NCI-H2081 (cell line): ENCODE measurements at places on chromosomes 6 and 20.
A peak's percentile ranks its signal among the peaks of the same experiment; 100 is the strongest.

- DNase-seq: no peak
These were observed 277.7 kb upstream of the ECI2 start for GRCh38 chr6:4413073-4413472.

- DNase-seq: no peak
These were observed 213.5 kb downstream of the RFPL4B start for GRCh38 chr6:112560651-112561050.

- DNase-seq: no peak
These were observed 65.8 kb downstream of the SYTL3 start for GRCh38 chr6:158715330-158716311.

DNA sequence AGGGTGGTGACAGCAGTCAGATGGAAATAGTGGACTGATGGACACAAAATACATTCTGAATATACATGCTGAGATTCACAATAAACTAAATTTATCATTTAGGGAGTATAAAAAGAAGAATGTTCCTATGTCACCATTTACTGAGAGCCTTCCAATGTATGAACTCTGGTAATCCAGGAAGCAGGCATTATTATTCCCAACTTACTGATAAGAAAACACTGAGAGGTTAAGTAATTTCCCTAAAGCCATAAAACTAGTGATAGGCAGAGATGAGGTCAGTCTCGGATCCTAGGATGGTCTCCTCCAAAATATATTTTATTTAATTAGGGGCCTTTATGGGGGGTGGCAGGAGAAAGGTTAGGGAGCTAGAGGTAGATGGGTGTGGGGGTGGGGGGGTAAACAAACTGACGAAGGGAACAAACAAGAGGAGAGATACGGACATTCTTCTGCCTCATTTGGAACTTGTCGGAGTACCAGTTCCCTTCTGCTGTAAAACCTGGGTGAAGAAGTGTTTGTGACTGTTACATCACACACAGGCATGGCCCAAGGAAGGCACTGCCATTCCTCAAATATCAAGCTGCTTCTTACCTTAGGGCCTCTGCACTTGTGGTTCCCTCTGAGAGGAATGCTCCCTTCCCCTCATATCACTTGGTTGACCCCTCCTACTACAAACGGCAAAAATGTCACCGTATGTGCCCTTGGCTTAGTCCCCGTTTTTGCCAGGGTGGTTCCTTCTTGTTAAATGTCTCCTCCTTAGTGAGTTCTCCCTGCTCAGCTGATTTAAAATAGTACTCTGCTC lies 6.7 kb downstream of the SAYSD1 start:
- DNase-seq: no peak

DNA sequence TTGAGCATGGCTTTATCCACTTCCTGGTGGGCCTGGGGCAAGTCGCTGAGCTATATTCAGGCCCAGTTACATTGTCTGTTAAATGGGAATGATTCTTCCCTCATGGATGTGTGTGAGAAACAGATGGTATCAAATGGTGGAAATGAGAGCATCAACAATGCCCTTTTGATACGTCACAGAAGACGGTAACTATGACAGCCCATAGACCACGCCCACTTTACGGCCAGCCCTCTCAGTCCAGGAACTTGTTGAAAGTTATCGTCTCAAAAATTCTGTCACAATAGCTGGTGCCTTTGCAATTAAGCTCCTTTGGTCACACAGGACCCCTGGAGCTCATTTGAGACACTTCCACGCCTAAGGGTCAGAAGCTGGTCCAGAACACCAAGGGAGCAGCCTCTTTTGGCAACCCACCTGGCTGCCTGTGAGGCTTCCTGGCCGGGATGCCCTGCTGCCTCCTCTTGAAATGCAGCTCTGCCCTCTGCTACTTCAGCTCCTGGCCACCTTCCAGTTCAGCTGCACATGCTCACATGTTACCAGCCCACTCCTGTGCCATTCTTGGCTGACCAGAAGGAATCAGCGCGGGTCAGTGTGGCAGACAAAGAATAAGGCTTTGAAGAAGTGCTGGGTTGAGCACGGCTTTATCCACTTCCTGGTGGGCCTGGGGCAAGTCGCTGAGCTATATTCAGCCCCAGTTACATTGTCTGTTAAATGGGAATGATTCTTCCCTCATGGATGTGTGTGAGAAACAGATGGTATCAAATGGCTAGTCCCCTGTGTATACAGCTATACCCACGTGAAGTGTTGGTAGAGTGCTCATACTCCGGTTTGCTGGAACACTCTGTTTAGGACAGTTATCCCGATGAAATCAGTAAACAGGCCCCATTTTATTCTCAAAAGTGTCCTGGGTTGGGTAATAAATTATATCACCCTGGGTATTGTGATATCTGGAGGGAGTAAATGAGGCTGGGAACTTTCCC lies 199.2 kb upstream of the SUPT3H start:
- DNase-seq: no peak

GRCh38 chr20:16360668-16361067 lies 212.6 kb downstream of the KIF16B start:
- no peak for DNase-seq

DNA sequence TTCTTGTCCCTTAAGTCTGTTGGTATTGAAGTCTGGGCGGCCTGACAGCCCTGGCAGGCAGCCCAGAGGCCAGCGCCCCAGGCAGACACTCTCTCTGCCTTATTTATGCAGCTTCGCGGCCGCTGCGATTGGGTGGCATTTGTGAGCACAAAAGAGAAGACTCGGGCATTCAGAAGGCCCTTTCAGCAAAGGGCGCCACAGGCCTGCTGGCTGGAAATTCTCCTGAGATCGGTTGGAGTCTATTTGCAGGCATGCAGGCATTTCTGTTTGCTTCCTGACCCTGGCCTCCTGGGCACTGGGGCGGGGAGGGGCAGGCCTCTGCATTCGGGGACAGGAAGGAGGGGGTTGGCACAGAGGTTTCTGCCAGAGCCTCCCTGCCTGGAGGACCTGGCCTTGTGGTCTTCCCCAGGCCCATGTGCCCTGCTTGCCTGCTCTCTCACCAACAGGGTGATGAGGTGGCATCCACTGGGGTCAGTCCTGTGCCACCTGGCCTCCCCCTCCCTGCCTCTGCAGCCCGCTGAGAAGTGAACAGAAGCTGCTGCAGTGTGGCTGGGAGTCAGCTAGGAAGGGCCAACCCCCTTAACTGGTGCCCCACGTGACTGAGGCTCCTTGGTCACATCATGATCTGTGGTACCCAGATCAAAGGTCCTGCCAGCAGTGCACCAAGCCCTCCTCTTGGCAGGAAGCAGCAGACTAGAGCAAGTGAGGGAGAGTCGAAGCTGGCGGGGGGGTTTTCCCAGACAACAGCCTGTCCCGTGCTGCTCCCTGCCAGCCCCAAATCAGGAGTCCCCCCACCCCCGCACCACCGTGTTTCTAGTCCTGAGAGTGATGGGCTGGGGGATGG lies 16.6 kb upstream of the CCDC167 start:
- DNase-seq: peak; percentile 87

DNA sequence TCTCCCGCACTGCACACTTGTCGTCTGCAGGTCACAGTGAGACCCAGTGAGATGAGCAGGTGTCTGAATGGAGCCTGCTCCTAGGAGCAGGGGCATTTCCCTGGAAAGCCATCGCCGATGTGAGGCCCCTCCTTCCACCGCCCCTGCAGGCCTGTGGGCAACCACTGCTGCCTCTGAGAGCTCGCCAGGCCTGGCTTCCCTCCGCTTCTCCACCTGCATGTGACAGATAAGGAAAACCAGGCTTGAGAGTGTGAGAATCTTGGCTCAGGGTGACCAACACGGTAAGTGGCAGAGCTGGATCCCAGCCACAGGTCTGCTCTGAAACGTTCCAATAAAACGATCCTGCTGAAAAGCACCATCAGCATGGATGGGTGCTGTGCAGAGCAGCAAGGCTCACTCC lies 332.8 kb downstream of the CDH4 start:
- no peak for DNase-seq

- no peak for DNase-seq
These were observed 494.6 kb upstream of the ID4 start for GRCh38 chr6:19342616-19343015.

DNA sequence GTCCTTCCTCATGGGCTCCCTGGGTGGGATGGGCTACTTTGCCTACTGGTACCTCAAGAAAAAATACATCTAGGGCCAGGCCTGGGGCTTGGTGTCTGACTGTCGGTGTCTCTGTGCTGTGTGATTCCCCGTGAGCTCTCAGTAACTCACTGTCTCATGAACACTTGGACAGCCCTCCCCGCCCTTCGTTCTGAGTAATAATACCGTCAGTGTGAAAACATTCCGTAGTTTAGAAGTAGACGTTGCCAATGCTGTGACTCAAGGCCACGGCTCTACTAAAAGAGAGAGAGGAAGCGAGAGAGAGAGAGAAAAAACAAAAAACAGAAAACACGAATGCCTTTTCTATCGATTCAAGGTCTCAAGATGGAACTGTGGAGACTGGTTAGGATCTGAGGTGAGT lies 31.8 kb downstream of the FITM2 start:
- DNase-seq: no peak

DNA sequence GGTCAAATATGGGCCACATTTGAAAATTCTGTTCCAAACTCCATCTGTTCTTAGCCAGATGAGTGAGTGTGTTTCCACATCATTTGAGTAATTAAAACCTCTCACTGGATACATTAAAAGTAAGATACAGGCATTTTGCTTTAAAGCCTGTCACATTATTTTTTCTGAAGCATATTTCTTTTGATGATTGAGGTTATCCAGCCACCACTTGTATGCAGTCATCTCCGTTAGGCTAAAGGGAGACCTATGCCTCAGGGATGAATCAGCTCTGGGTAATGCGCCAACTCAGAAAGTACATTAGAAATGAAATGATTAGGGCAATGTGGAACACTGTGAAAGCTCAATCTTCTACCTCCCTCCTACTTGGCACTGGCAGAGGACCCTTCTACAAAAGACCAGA lies 90.7 kb downstream of the SNAP25 start:
- no peak for DNase-seq

DNA sequence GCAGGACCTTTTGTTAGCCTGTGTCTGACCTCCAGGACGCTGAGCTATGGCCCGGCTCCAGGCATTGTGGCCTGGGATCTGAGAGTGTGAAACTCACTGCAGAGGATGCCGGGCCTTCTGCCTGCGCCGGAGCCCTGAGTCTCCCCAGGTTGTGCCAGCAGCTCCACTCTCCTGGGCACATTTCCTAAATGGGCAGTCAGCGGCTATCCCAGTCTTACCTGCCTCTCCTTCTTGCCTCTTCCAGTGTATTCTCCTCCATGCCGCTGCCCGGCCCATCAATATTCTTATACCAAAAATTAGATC lies 397.8 kb downstream of the CDH4 start:
- DNase-seq: no peak

DNA sequence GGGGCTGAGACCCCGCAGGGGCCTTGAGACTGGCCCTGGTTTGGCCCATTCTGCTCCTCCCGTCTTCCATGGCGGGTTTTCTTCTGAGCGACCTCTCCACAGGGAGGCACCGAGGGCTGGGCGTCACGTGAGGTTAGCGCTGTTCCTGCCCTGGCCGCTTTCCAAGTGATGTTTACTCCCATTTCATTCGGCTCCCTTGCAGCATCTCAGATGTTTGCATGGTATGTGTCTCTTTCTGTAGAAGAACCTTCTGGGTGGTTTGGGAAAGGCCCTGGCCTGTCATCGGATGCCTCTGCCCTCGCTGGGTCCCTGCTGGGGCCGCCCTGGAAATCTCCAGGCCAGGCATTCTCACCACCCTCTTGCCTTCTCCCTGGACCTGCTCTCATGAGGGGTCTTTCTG lies 17.3 kb downstream of the RAMACL start:
- no peak for DNase-seq
